GDM1 (cell line): ENCODE measurements at places on chromosomes 6 and 20.
A peak's percentile ranks its signal among the peaks of the same experiment; 100 is the strongest.

GRCh38 chr6:139475241-139475640 lies 100.8 kb upstream of the CITED2 start:
- no peak for DNase-seq

GRCh38 chr6:46994933-46995332 lies 47.2 kb downstream of the ADGRF1 start:
- no peak for DNase-seq

- DNase-seq: no peak
These were observed 55.1 kb upstream of the APCDD1L start for GRCh38 chr20:58570204-58570859.

DNA sequence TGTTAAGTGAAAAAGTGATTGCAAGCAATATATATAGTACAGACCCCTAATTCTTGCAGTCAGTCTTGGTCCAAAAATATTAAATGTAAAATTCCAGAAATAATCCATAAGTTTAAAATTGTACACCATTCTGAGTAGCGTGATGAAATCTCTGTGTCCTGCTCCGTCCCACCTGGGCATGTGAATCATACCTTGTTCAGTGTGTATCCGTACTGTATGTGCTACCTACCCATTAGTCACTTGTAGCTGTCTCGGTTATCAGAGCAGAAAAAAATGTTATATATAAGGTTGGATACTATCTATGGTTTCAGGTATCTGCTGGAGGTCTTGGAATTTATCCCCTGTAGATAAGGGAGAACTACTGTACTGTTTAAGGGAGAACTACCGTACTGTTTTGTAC lies 16.3 kb downstream of the IRAK1BP1 start:
- DNase-seq: no peak

GRCh38 chr6:15409301-15410125 lies 163.6 kb downstream of the JARID2 start:
- no peak for DNase-seq

GRCh38 chr6:22972771-22973170 lies 403.4 kb downstream of the HDGFL1 start:
- DNase-seq: no peak

GRCh38 chr6:108940741-108941140 lies 92.5 kb downstream of the ARMC2 start:
- DNase-seq: no peak

DNA sequence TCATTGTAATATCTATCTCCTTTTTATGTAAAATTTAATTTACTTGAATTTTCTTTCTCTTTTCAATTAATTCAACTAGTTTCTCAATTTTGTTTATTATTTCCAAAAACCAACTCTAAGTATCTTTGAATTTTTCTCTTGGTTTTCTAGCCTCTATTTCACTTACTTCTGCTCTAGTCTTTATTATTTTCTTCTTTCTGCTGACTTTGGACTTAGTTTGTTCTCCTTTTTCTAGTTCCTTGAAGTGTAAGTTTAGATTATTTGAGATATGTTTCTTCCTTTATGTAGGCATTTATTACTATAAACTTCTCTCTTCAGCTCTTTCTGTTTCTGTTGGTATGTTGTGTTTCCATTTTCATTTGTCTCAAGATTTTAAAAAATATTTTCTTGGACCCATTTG lies 70.8 kb downstream of the TNFAIP3 start:
- no peak for DNase-seq

DNA sequence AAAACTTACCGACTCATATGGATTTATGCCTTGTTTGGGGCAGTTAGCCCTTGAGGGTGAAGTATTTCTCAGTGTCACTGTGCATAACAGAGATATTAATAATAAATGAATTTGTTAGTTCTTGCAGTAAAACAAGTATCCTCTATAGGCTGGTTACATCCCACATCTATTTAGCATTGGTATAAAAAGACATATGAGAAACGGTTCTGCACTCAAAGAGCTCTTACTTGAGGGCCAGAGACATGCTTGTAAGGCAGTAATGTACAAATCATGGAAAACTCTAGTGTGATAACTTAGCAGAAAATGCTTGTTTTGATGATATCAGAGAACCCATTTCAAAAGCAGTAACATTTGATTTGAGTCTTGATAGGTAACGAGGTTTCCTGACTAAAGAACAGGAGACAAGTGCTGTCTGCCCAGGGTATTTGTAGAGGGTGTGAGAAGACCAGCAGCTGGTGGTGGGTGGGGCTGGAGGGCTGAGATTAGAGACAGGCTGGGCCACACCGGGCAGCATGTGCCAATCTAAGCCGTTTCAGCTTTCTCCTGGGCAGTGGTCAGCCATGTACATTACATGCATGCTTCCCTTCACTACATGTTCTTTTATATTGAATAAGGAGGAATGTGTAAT lies 46.3 kb downstream of the TULP4 start:
- DNase-seq: no peak

GRCh38 chr6:90790696-90791095 lies 203.8 kb upstream of the MAP3K7 start:
- DNase-seq: no peak

GRCh38 chr6:35417979-35418661 lies 34.0 kb upstream of the FANCE start:
- DNase-seq: peak; percentile 25

- DNase-seq: no peak
These were observed 32.4 kb downstream of the AAR2 start for GRCh38 chr20:36268440-36269342.

- no peak for DNase-seq
These were observed 140.6 kb downstream of the OPN5 start for GRCh38 chr6:47922391-47922790.

GRCh38 chr20:49210101-49210756 lies 9.0 kb upstream of the DDX27 start:
- no peak for DNase-seq

GRCh38 chr6:12844284-12845223 lies 128.0 kb downstream of the PHACTR1 start:
- peak; percentile 10 for DNase-seq

GRCh38 chr6:118335325-118335816 lies 212.7 kb upstream of the PLN start:
- DNase-seq: no peak

GRCh38 chr20:2817341-2817726 lies 1.2 kb downstream of the TMEM239 start:
- DNase-seq: no peak

- DNase-seq: no peak
These were observed 623.3 kb upstream of the MANEA start for GRCh38 chr6:94953867-94954631.

GRCh38 chr6:7916959-7917358 lies 6.4 kb upstream of the TXNDC5 start:
- DNase-seq: no peak

DNA sequence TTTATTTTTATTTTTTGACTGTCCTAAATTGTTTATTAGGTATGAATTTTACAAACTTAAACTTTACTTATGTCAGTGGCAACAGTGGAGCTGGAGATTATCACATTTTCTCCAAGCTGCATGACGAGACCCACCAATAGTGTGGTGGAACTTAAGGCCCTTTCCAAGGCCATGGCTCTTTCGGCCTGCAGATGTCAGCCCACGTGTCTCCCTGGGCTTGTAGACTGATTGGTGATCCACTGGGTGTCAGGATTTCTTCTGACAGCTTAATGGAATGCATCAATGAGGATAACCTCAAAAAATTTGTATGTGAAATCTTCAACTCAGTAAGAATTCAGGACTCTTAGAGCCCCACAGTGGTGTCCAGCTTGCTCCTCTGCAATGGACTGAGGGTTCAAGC lies 32.3 kb upstream of the OVOL2 start:
- no peak for DNase-seq

DNA sequence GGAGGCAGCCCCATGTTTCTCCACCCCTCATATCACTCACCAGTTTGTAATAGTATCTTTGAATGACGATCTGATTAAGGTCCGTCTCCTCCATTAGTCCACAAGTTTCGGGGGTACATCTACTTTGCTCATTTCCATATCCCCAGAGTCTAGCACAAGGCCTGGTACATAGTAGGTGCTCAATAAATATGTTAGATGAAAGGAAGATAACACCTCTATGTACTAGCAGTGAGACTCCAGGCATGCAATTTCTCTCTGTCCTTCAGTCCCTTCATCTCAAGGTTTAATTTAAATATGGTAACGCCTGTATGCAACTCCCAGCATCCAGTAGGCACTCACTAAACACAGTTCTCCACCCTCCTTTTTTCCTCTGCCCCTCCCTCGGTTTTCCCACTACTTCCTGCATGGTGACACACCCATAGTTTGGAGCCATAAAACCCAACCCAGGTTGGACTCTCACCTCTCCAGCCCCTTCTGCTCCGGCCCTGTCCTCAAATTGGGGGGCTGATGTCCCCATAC lies 461 bp upstream of the HNF4A start:
- DNase-seq: no peak

GRCh38 chr6:141153563-141153962 lies 979.2 kb upstream of the GJE1 start:
- DNase-seq: no peak

DNA sequence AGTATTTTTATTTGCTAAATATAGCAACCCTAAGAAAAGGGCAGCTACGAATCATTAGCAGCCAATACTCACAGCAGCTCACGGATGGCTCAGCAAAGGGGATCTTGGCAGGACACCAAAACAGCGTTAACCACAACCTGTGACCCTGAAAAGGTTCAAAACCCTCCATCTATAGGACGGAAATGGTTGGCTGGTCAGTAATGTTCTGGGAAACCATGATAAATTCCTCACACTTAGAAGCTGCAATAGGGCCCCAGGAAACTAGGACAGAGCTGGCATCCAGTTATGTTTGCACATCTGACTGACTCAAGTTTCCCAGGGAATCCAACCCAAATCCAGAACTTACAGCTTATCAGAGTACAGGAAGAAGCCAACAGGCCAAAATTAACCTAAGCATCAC lies 30.9 kb upstream of the PTPRT start:
- DNase-seq: no peak

- no peak for DNase-seq
These were observed 69.1 kb downstream of the GRIK2 start for GRCh38 chr6:101462576-101462975.

DNA sequence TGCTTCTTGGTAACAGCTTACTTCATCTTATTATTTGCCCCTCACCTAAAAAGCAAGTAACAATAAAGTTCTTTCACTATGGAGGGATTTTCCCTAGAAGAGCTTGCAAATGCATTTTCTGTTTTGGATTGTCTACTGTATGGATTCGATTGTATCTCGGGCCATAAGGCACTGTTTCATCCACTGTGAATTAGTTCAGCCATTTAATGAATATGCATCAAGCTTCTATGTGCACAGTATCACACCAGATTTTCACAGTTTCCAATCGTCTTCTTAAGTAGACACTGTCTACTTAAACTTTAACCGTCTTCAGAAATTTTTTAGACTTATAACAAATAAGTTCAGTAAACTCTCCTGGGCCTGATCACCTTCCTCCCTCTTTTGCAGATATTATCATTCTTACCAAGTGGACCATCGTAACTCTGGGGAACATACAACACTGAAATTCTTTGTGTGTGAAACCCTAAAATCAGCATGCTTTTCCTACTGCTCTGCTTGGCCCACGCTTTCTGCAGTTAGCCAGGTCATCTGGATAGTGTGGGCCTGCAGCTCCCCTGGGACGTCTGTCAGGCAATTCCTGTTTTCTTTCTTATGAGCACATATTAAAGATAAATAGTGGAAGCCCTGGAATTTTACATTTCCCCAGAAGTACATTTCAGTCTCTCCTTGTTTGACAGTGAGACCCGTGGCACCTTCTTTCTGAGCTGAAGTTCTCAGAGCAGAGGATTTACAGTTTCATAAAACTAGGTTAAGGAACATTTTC lies 136.5 kb upstream of the PDE10A start:
- no peak for DNase-seq

DNA sequence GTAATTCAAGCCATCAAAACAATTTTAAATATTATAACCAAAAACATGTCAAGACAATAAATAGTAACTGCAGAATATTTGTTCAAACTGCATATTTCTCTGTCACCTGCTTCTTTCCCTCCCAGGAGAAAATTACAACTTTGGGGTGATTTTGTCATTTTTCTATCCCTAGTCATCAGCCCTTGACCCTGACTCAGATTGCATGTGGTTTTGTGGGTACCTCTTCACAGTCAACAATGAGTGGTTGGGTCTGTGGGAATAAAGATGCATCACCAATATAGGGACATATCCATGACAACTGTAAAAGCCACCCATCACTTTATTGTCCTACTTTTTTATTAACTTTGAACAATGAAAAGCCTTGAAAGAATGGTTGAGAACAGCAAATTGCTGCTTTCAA lies 7.3 kb downstream of the COL10A1 start:
- no peak for DNase-seq

GRCh38 chr6:12709116-12709515 lies 7.5 kb upstream of the PHACTR1 start:
- no peak for DNase-seq

- no peak for DNase-seq
These were observed 253.2 kb downstream of the PLCB1 start for GRCh38 chr20:8385247-8385646.

DNA sequence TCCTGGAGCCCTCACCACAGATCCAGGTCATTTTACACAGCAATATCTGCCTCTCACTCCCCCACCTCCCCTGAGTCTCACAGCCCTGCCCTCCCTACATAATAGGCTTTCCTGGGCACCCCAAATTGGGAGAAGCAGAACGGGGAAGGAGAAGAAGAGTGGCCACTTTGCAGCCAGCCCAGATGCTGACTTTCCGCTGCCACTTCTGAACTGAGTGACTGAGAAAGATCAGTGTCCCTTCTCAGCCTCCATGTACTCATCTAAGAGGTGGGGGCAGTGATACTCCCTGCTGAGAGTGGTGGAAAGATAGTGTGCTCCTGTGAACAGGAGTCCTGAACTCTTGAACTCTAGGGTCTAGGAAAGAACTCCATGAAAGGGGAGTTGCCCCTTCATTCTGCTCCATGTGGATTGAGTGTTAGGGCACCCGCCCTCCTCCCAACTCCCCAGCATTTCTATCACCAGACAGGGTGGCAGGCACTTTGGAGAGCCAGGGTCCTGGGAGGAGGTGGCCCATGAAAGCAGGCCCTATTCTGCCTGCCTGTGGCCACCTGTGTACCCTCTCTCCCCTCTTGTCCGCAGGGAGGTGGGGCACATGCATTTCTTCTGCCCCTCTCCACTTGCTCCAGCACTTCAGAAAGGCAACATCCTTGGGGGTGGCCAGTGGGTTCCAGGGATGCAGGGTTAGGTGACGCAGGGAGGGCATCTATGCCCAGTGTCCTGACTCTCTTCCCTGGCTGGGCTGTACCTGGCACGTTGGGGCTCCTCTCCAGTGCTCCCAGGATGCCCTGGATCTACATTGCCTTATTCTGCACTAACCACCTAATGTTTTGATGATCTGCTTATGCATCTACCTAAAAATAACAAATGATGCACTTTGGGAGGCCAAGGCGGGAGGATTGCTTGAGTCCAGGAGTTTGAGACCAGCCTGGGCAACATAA lies 38.3 kb upstream of the MRPS18A start:
- no peak for DNase-seq

DNA sequence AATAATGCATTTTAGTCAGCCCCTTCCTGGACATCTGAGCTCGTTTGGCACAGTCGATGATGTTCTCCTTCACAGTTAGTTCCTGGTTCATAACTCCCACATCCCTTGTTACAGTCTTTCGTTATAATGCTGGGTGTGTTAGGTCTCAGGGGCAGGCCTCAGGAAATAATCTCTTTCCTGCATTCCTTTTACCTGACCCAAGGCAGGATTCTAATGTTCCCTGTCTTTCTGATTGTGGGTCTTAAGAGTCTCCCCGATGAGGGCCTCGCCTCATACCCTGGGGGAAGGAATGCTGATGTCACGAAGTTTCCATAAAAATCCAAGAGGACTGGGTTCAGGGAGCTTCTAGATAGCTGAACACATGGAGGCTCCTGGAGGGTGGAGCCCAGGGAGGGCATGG lies 104.0 kb upstream of the CARMIL1 start:
- DNase-seq: no peak

- DNase-seq: no peak
These were observed 43.2 kb upstream of the PLCB4 start for GRCh38 chr20:9025643-9026042.

GRCh38 chr6:36368921-36369865 lies 18.3 kb downstream of the ETV7 start:
- DNase-seq: no peak
